ENCODE measurements at places on chromosomes 12 and 14.

- DNase-seq, result no peak
Measured at GRCh38 chr12:54977155-54977554, 7.4 kb downstream of the TESPA1 start.

DNA sequence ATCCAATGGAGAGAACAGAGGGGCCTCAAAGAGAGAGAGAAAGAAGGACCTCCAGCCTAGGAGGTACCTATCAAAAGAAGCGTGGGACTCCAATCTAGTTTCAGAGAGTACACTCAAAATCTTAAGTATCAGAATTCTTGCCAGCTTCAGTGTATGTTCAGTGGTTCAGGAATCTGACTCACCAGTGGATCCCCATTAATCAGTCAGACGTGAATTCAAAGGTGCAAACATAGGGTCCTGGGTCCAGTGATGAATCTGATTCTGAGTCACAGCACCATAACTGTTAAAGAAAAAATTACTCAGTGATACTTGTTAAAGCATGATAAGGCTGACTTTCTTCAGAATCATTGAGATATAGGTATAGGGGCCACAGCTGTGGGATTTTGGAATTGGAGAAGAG is 33.2 kb downstream of the ETNK1 start:
- no peak for DNase-seq

DNA sequence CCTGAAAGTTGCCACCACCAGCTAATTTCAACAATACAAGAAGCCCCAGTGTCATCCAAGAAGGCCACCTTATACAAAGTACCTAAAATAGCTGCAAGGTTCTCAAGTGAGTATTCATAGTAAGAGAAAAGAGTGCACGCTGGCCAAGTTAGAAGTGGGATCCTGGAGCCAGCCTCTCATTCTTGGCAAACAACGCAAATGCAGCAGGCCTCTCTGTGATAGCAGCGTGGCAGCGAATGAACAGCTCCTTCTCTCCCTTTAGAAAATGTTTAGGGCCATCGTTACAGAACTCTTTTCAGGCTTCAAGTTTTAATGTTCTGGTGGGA is 78.0 kb upstream of the IFNG-AS1 start:
- DNase-seq, result no peak

DNA sequence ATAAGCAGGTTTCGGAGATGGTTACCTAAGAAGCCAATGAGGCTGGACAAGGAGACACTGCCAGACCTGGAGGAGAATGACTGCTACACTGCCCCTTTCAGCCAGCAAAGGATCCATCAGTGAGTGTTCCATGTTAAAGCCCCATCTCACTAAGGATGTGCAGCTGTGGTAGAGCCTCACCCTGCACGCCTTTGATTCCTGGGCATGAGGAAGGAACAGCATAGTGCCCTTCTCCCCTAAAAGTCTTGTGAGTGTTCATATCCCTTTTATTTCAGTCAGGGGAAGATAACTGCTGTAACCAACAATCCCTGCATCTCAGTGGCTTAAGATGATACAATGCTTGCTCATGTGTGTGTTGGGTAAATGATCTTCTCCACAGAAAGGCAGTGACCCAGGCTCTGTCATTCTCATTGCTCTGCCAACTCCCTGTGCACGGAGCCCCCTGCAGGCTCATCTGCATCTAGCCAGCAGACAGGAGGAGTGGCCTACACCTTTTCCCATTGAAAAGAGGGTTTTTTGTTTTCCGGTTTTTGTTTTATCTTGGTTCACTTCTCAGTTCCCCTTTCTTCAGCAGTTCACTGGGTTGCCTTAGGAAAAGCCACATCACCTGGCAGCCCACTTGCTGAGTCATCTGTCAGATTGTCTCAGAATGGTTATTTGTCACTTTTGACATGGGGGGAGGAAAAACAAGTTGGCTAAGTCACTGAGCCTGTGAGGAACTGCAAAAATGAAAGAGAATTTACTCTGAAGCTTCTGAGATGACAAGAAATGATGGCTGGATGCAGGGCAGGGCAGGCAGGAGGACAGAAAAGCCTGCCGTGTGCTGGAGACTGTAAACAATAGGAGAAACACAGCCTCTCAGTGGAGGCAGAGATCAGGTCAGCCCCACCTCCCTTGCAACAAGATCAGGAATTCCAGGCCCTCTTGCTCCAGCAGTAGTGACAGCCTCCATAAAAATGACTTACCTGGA is 193.3 kb downstream of the ANO4 start:
- DNase-seq, result no peak

DNA sequence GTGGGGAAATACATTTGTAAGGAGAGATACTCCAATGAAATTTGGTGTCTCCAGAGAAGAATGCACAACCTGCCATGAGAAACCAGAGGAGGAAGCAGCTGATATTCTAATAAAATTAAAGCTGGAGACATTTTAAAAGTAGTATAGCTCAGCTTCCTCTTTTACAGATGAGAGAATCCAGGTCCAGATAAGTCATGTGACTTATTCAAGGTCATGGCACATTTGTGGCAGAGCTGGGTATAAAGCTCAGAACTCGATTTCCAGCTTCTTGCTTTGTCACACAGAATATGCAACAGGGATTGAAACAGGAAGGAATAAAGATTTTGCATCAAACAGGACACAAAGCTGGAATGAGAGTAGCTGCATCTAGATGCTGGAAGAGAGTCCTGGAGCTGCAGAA is 174.8 kb downstream of the EMP1 start:
- DNase-seq, result no peak

GRCh38 chr12:91991399-91992187 is 154.1 kb downstream of the BTG1 start:
- no peak for DNase-seq

- DNase-seq, result no peak
Measured at GRCh38 chr12:112595410-112595809, 176.7 kb downstream of the PTPN11 start.

DNA sequence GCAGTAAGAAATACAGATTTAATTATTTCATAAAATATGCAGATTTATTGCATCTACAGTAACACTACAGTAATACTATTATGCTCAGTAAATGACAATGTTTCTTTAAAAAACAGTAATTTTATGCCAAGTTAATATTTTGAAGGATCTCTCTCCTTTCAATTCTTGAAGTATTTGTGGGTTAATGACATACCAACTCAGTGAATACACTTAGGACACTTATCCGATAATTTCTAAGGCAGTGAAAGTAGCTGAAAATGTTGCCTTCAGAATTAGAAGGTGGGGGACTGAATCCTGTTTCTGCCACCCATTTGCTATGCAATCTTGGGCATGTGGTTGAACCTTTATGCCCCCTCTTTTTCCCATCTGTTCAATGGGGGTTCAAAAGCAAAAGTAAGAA is 24.8 kb upstream of the IFNG-AS1 start:
- DNase-seq, result no peak

DNA sequence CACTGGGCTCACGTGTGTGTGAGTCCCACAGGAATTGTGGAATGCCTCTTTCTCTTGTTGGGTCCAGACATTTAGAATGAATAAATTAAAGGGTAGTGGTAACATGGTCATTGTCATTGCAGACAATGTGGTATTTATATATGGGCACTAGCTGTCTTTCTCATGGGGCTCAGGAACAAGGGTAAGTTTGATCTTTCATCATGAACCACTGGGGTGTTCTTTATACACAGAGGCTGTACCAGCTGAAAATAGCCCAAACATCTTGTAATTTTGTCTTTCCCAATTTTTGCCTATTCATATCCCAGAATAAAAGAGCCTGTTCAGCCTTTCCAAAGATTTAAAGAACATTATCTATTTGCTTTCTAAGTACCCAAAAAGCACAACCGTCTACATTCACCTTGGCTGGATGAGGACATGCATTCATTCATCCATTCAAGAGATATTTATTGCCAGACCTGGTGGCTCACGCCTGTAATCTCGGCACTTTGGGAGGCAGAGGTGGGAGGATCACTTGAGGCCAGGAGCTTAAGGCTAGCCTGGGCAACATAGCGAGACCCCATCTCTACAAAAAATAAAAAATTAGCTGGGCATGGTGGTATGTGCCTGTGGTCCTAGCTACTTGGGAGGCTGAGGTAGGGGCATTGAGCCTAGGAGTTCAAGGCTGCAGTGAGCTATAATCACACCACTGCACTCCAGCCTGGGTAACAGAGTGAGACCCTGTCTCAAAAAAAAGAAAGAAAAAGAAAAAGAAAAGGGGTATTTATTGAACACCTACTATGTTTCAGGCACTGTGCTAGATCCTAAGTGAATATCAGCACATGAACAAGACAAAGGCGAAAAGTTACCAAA is 4.4 kb upstream of the FOS start:
- DNase-seq, result no peak

DNA sequence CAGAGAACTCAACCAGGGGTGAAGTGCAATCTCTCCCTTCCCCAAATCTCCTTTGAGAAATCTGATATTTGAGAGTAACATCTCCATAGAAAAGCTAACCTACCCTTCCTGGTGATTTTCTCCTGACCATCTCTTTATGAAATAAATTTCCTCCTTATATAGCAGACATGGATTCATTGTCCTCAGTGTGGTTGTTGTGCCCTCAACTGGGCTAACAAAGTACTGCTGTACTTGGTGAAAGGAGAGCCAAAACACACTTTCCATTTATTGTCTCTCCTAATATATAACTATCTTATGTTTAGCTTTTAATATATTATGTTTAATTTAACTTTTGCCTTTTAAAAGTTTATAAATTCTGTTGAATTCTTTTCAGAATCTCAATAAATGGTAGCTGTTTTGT is 65.1 kb upstream of the SLCO1B1 start:
- no peak for DNase-seq

- DNase-seq, result no peak
Measured at GRCh38 chr12:124765581-124766489, 97.8 kb downstream of the SCARB1 start.

DNA sequence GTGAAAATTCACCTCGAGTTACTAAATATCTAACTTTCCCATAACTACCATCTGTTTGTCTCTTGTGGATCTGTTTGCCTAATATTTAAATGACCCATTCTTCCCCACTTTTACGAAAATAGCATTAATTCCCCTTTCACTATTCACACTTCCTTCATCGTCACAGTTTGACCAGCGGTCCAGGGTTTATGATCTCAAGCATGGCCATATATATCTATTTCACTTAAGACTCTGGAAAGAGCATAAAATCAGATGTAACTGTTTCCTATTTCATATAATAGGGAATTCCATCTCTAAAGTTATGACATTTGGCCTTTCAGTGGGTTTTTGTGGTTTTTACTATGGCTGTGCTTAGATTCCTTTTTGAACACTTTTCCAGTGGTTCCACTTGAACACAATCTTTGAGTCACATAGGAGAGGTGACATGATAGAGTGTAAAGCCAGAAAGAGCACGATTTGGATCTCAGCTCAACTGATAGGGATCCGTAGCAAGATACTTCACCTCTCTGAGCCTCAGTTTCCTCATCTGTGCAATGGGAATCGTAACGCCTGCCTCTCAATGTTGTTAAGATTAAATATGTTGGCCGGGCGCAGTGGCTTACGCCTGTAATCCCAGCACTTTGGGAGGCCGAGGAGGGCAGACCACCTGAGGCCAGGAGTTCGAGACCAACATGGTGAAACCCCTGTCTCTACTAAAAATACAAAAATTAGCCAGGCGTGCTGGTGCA is 754 bp upstream of the BCL2L14 start:
- DNase-seq, result no peak

DNA sequence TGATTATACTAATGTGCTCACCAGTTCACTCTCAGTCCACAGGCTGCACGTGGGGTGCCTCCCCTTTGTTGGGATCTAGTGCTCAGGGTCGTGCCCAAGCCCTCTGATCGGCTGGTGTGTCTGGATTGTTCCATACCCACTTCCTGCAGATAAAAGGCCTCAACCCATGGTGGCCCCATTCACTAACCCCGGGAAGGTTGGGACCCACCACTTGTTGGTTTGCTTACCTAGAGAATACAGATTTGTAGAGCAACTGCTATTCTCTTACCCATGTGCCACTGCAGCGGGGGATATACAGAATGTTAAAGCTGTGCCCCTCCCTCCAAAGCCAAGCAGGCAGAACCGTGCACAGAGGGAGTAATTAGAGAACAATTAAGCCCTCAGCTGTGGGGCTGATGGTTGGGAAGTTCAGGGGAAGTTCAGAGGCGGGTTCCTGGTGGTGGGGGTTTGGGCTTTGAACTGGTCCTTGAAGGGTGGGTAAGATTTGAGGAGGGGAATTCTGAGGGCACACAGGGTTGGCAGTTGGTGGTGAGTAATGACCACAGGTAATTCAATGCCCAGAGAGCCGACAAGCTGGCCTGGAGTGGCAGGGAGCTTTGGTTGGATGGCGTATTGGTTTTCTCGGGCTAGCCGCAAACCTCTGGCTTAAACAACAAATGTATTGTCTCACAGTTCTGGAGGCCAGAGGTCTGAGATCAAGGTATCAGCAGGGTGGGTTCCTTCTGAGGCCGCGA is 68.8 kb downstream of the ADCK1 start:
- DNase-seq, result no peak

- no peak for DNase-seq
Measured at GRCh38 chr12:3091382-3092241, 14.4 kb downstream of the TSPAN9 start.

DNA sequence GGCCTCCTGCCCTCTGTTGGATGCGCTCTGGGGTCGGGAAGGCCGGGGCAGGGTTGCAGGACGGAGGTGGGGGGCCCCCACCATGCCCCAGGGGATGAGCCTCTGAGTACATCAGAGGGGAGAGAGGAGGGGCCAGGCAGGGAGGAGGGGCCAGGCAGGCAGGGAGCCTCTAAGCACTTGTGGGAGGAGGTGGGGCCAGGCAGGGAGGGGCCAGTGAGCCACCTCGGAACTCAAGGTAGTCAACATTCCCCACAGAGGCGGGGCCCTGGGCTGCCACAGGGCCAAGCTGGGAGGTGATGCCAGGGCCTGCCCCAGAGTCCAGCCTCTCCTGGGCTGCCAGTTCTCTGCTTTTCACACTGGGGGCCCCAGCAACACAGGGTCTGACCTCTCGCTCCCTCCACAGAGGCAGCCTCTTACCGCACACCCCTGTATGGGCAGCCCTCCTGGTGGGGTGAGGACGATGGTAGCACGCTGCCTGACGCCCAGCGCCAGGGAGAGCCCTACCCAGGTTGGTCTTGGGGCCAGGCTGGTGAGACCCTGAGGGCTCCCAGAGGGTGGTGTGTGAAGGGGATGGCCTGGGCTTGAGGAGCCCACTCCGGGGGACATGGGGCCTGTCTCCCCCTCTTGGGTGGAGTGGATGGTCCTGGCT is 17.4 kb downstream of the CEP170B start:
- no peak for DNase-seq

DNA sequence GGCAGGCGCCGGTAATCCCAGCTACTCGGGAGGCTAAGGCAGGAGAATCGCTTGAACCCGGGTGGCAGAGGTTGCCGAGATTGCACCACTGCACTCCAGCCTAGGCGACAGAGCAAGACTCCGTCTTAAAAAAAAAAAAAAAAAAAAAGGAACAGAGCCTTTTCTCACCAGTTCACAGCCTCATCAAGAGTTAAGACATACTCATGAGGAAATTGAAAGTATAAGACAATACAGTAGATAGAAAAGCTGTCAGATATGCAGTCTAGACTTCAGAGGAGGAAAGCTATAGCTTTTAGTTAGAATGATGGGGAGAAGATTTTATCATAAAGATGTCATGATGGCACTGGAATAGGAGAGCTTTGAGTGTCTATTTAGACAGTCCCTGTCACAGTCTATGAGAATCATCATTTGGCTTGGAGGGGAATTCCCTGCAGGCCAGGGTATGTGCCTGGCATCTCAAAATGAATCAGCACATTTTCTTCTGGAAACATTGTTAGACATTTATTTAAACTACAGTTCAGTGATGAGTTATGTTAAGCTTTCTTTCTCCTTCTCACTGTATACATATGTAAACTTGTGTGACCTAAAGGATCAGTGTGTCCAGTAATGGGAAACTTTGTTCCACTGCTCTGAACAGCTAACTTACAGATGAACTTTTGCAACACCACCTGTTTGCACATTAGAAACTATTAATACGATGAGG is 2.9 kb upstream of the RAB35 start:
- no peak for DNase-seq

GRCh38 chr14:94179244-94179643 is 5.1 kb downstream of the PPP4R4 start:
- no peak for DNase-seq
